T-helper 17 cell (primary cell): ENCODE measurements at places on chromosomes 1 and 21. TPM values are rescaled to one million over a fixed set of nuclear protein-coding genes. Genes with fewer than 3 reads are reported as not detected.

The CLDN8 gene
- total RNA-seq: not detected

GRCh38 chr1:36352910-36353878, 29.7 kb upstream of the EVA1B start:
- DNase-seq: no peak
- no peak overlapping the region for H3K4me3 ChIP-seq
- no peaks in the 10 kb centered on the region for H3K27me3 ChIP-seq
- H3K4me1 ChIP-seq: peaks cover 26% of the 10 kb centered on the region
- peaks cover 2% of the 10 kb centered on the region for H3K36me3 ChIP-seq

The ZC3H12A gene
- 170 TPM for total RNA-seq

DNA sequence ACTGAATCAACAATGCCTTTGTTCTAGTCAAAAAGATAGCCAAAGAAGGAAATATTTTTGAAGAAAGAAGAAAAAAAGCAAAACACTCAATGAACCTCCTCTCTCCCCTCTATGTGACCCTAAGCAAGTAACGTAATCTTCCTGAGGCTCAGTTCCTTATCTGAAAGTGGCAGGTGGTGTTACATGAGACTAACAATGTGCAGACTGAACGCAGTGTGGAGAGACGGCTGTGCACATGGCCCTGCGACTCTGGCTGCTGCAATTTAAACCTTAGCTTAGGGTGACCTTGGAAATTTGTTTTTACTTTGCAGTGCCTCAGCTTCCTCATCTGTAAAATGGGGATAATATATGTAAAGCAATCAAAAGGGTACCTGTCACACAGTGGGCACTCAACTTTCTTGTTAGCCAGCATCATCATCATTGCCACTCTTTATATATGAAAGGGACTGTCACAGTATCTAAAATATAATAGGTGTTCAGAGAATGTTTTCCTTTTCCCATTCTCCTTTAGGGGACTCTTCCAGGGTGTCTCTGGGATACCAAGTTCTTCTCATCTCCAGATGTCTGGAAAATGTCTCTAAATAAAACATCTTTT, 100.1 kb upstream of the JUN start:
- H3K27ac ChIP-seq: no peak overlapping the region
- peaks cover 5% of the 10 kb centered on the region for H3K4me1 ChIP-seq
- peaks cover 2% of the 10 kb centered on the region for H3K36me3 ChIP-seq
- no peak for DNase-seq
- H3K4me3 ChIP-seq: no peak overlapping the region

- peak overlapping the region; percentile 95 for H3K27ac ChIP-seq
- DNase-seq: no peak
- H3K27me3 ChIP-seq: no peaks in the 10 kb centered on the region
- H3K36me3 ChIP-seq: peaks cover 13% of the 10 kb centered on the region
- H3K4me3 ChIP-seq: peak overlapping the region; percentile 98
- H3K4me1 ChIP-seq: peaks cover 26% of the 10 kb centered on the region
Observed at GRCh38 chr1:182389619-182390047, 2.0 kb downstream of the GLUL start.

DNA sequence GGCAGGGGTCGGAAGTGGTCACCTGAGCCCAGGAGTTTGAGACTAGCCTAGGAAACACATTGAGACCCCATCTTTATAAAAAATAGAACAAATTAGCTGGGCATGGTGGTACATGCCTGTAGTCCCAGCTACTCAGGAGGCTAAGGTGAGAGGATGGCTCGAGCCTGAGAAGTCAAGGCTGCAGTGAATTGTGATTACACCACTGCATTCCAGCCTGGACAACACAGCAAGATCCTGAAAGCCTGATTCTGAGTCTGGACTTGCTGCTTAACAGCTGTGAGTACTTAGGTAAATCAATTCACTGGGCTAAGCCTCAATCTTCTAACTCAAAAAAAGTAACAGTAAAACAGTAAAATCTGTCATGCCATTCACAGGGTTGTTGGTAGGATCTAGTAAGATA, 4.9 kb downstream of the TRAPPC3 start:
- no peaks in the 10 kb centered on the region for H3K27me3 ChIP-seq
- peaks cover 38% of the 10 kb centered on the region for H3K4me1 ChIP-seq
- peak overlapping the region; percentile 49 for H3K27ac ChIP-seq
- H3K4me3 ChIP-seq: no peak overlapping the region

GRCh38 chr1:52877554-52877953, 35.0 kb downstream of the ZYG11A start:
- H3K36me3 ChIP-seq: no peaks in the 10 kb centered on the region
- no peaks in the 10 kb centered on the region for H3K27me3 ChIP-seq
- no peak for DNase-seq
- no peaks in the 10 kb centered on the region for H3K4me1 ChIP-seq
- no peak overlapping the region for H3K4me3 ChIP-seq

The DMRTA2 gene
- total RNA-seq: not detected

- H3K4me1 ChIP-seq: peaks cover 63% of the 10 kb centered on the region
- peak overlapping the region; percentile 39 for H3K27ac ChIP-seq
- H3K4me3 ChIP-seq: no peak overlapping the region
- H3K36me3 ChIP-seq: no peaks in the 10 kb centered on the region
- H3K27me3 ChIP-seq: no peaks in the 10 kb centered on the region
- DNase-seq: no peak
Observed at GRCh38 chr1:206721454-206721853, 36.7 kb downstream of the MAPKAPK2 start.
